ENCODE measurements at places on chromosomes 2 and 18.

DNA sequence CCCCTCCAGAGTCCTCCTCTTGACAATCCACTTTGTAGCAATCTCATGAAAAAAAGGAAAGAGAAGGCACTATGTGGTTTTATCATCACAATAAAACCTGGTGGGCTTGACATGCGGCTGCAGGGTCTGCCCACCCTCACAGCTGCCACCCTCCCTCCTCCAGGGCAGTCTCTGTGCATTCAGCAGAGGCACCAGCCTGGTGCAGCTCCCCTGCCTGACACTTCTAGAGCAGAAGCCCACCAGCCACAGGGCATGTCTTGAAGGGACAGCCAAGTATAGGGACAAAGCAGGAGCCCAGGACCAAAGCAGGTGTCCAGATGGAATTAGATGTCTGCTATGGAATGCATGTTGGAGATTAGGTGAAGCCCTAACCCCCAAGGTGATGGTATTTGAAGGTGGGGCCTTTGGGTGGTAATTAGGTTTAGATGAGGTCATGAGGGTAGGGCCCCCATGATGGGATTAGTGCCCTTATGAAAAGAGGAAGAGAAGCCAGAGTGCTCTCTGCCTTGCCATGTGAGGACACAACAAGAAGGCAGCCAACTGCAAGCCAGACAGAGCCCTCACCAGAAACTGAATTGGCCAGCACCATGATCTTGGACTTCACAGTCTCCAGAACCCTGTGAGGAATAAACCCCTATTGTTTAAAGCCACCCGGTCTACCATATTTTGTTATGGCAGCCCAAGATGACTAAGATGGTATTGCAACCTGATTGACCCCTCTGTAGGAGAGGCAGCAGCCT, 86.9 kb downstream of the MCFD2 start:
- DNase-seq, result no peak

DNA sequence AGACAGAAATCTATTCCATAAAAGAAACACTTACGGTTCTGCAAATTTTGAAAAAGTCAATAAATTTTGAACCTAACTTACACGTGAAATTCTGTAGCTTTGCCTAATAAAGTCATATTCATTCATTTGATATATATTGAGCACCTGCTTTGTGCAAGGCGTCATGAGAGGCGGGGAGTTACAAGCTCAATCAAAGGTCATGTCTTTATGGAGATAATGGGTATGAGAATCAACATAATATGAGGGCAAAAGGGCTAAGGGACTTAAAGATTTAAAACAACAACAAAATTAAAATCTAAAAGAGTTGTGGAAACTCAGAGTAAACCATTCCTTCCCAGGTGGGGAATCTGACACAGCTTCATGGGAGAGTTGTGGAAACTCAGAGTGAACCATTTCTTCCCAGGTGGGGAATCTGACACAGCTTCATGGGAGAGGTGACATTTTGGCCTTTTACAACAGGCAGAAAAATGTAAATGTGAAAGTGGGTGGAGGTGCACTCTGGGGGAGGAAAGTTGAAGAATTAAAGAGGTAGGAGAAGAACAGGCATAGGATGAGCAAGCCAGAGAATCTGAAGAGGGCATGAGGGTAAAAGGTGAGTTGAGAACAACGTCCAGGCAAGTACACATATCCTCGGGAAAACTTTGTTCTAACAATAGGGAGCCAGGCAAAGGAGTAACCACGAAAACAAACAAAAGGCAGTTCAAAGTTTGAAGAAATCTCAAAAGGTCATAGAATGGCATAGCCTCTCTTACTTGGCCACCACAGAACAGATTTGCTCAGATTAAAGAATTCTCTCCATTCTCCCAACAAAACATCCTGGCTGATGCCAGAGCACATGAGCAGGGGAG, 49.5 kb upstream of the CD226 start:
- no peak for DNase-seq

GRCh38 chr2:9256570-9257043, 50.0 kb downstream of the ASAP2 start:
- DNase-seq, result no peak

- DNase-seq, result no peak
These were observed 19.0 kb downstream of the DYNC1I2 start for GRCh38 chr2:171706152-171706803.

GRCh38 chr2:107437807-107438206, 388.9 kb upstream of the RGPD4 start:
- DNase-seq, result no peak

- DNase-seq, result no peak
These were observed 537.7 kb upstream of the PKDCC start for GRCh38 chr2:41510108-41510507.

DNA sequence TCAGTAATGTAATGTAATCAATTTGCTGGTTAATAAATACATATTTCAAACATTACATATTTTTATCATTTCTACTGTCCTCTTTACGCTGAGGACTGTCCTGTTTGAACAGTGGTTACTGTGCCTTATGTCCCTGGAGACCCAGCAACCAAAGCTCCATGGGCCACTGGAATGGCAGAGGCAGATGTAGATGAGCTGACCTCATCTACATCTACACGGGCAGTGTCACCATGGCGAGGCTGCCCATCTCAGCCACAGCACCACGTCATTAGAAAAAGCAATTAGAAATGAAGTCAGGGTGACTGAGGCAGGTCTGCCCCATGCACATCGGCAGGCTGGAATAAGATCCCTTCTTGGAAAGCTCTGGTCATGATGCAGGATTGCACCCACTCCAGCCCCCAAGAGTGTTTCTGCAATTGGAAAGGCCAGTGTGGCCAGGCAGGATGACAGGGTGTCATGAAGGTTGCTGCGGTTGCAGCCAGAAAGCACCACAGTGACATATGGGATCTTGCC, 237.5 kb downstream of the NDUFA10 start:
- DNase-seq, result no peak

DNA sequence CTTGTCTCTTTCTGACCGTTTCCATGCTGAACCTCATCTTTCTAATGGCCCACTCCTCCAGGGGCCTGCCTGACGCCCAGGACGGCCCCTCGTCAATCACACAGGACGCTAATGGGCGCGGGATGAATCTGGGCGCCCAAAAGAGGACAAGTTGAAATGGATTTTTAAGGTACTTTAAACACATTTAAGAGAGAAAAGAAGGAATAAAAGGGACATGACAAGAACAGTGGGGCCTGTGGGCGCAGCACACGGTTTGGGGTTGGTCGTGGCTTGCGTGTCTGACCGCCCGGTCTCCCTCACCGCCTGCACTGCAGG, 607 bp upstream of the UBE2F start:
- no peak for DNase-seq

- DNase-seq, result no peak
These were observed 84.4 kb upstream of the CAVIN2 start for GRCh38 chr2:191931329-191931728.

DNA sequence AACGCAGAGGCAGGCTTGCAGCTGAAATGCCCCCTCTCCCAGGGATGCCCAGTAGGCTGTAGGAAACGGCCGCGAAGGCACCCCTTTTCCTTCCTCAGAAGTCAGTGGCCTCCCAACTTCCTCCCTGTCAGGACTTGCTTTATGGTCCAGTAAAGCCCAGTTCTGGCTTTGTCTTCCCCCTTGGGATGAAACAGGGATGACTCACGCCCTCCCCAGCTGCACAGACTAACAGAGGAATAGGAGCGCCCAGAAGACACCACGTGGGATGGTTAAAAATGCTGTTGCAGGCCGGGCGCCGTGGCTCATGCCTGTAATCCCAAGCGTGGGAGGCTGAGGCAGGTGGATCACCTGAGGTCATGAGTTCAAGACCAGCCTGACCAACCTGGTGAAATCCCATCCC, 6.9 kb downstream of the CREG2 start:
- no peak for DNase-seq

GRCh38 chr2:98598781-98599428, 9.4 kb downstream of the COA5 start:
- no peak for DNase-seq

Measured in stimulated activated naive CD4-positive, alpha-beta T cell (primary cell).